ENCODE measurements at places on chromosomes 6 and 20.

GRCh38 chr6:41371461-41371991 lies 36.1 kb downstream of the NCR2 start:
- no peak for DNase-seq

GRCh38 chr6:39923394-39923793 lies 10.9 kb downstream of the MOCS1 start:
- no peak for DNase-seq

GRCh38 chr6:4776493-4777393 lies 539 bp downstream of the CDYL start:
- no peak for DNase-seq

DNA sequence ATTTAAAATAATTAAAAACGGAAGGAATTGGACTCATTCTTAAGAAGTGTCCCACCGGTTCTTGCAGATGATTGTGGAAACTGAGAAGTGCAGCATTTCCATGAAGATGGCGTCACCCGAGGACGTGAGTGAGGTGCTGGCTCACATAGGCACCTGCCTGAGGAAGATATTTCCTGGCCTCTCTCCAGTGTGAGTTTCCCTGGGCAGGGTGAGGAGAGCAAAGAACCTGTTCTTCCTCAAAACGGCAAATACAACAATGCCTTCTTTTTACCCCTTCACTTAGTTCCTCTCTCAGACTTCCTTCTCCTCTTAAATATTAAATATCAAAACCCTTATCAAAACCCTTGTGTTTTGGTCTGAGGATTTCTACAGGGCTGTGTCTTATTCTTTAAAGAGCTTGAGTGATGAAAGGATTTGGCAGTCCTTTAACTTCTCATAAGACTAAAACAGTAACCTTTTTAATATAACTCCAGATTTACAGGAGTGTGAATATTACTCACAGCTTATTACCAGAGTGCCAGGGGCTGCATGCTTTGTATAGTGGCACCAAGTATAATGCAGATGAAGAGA lies 156.3 kb downstream of the CARMIL1 start:
- DNase-seq: no peak

- no peak for DNase-seq
Observed at GRCh38 chr20:59137532-59137931, 26.1 kb upstream of the ZNF831 start.

GRCh38 chr20:25269833-25270170 lies 21.9 kb downstream of the PYGB start:
- no peak for DNase-seq

GRCh38 chr6:163942790-163943189 lies 528.3 kb downstream of the QKI start:
- no peak for DNase-seq

DNA sequence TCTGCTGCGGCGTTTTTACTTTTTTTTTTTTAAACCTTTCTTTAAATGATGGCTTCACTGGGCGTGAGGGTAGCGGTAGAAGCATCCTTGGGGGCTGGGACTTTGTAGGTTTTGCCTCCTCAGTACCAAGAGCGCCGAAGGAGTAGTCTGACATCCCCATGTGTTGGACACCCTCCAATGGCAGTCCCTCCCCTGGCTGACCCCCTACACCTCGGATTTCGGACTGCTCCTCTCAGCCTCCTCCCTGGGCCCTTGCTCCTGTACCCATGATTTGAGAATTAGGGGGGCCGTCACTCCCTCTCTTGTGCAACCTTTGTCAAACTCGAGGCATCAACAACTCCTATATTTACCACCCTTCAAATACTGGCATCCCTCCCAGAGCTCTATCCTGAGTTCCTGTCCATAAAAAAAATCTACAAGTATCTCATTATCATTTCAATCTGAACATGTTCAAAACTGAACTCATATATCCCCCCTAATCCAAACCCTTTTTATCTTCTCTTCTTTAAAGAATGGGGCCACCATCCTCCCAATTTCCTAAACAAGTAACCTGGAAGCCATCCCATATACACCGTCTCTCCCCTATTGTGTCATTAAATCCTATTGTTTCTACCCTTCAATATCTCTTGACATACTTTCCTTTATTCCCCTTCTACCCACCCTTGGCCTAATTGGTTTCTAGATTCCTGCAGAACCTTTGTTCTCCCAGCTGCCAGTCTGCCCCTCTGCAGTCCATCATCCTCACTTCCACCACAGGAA lies 1.2 kb upstream of the ARFGEF3 start:
- no peak for DNase-seq

- no peak for DNase-seq
Observed at GRCh38 chr6:47479140-47479508, 1.5 kb downstream of the CD2AP start.

DNA sequence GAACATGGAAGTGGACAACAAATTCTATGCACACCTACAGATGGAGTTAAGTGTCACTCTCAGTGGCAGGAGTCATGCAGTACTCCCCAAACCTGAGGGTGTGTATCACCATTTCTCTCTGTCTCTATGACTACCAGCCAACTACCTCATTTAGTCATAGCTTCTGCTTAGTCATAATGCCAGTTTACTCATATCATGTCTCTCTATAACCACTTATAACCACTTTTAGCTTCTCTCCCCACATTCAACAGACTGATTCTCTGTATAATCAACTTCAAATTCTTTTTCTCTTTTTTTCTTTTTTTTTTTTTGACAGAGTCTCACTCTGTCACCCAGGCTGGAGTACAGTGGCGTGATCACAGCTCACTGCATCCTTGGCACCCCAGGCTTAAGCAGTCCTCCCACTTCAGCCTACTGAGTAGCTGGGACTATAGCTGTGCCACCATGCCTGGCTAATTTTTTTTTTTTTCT lies 13.8 kb upstream of the GTF3C6 start:
- no peak for DNase-seq

DNA sequence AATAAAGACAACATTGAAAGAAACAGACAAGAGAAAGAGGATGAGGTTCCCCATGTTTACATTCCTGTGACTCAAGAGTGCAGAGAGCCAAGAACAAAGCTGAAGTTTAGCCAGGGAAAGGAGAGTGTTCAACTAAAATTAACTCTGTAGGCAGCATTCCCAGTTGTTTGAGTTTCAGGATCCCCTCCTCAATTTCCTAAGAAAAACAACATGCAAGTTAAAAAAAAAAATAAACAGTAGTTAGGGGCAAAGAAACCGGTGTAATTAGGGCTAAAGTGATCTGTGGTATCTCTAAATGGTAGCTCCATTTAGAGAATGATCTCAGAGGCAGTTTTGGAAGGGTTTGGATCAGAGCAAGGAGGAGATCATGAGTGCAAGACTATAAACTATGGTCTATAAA lies 30.9 kb upstream of the RAB23 start:
- no peak for DNase-seq

- no peak for DNase-seq
Observed at GRCh38 chr6:20722455-20722854, 188.2 kb downstream of the CDKAL1 start.

- DNase-seq: no peak
Observed at GRCh38 chr6:33392595-33392948, 949 bp downstream of the KIFC1 start.

DNA sequence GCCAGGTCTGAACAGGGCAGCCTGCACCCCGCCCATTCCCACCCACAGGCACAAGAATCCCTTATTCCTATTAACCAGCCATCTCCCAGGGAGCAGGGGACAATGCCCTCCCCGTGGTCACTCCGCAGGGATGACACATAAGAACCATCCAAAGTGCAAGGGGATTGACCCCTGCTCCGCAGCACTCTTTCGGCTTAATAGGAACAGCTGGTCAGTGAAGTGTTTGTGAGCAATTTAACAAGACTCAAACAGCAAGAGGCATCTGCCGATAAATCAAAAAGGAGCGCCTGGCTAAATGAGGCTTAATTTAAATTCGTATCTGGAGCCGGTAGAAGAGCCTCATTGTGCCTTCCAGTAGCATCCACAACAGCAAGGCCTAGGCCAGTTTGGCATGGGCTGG lies 389.4 kb downstream of the RNGTT start:
- no peak for DNase-seq

- no peak for DNase-seq
Observed at GRCh38 chr20:47318586-47319516, 37.6 kb downstream of the ZMYND8 start.

DNA sequence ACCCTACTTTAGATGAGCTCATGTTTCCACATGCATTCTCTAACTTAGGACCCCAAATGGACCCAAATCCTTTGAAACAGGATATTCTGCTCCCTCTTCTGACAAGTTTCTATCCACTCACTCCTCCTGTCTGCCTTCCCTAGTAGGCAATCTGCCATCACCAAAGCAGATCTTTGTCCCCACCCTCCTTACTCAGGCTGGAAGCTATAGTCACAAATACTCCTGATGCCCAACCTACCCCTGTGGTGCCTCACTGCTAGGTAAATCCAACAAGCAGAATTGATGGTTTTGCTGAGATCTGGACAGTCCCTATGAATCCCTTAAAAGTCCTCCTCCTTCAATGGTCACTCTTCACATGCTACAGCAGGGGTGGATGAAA lies 21.7 kb downstream of the ELOVL5 start:
- DNase-seq: no peak

DNA sequence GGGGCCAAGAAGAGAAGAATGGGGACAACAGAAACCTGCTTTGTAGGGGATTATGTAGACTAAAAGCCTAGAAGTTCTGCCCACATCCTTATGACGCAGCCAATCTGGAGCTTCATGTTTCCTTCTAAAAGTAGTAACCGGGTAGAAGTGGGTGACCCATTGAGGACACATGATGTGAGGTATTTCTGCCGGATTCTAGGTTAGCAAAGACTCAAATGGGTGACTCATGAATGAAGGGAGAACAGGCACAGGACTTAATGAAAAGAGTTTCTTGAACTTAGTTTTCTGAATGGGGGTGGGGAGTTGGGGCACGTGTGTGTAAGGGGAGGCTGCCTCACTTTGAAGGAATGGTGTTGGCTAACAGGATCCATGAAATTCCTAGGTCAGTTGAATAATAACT lies 68.8 kb downstream of the CDS2 start:
- DNase-seq: no peak

- no peak for DNase-seq
Observed at GRCh38 chr6:148996815-148997214, 250.0 kb downstream of the UST start.

GRCh38 chr6:3317741-3318211 lies 59.0 kb downstream of the PSMG4 start:
- no peak for DNase-seq

- DNase-seq: no peak
Observed at GRCh38 chr6:149881066-149881766, 16.7 kb downstream of the RAET1E start.

- DNase-seq: no peak
Observed at GRCh38 chr6:66838764-66839163, 1131.7 kb upstream of the EYS start.

- no peak for DNase-seq
Observed at GRCh38 chr6:47134476-47135189, 92.5 kb upstream of the ADGRF1 start.

DNA sequence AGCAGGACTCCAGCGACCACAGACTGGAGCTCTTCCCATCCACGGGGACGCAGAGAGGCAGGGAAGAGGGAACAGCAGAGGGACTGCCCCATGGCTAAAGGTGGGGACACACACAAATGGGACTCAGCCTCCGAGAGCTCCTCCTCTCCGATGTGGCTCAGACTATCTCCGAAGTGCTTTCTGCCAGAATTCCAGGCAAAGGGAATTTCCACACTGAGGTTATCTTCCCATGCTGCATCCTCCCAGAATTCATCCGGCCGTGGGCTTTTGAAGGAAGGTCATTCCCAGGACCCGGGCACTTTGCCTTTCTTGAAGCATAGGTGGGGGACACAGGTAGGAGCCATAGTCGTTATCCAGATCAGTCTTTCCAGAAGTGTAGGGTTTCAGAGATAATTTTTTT lies 67.9 kb downstream of the SULF2 start:
- DNase-seq: no peak

- peak; percentile 35 for DNase-seq
Observed at GRCh38 chr20:45649312-45649863, 18.3 kb upstream of the WFDC9 start.

DNA sequence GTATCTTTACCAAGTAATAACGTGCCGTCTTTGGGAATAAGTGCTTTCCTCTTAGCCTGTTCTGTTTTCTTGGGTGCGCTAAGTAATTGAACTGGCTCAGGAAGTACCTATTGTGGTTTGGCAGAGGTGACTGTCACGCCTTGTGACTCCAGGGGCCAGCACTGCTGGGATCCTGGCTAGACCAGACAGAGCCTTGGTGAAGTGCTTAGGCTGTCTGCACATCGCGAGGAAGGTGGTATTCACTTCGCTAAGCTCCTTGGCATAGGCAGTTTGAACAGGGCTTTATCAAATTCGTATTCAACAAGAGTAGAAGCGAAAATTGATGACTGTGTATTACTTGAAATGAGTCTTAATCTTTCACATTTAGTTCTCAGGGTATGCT lies 17.6 kb downstream of the PRDM1 start:
- no peak for DNase-seq
